ENCODE measurements at places on chromosomes 2 and 18.

- no peak for DNase-seq
Observed at GRCh38 chr2:86157009-86157556, 38.2 kb downstream of the IMMT start.

GRCh38 chr2:170465241-170465640 is 249.9 kb upstream of the SP5 start:
- no peak for DNase-seq

DNA sequence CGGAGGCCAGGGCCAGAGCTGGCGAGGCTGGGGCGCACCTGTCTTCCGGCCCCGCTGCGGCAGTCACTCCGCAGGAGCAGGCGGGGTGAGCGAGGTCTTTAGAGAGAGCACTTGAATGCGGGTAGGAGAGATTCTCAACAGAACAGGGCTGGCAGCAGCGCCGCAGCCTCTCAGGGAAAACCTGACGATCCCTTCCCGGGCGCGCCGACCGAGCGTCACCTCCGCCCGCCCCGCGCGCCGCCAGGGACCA is 526 bp downstream of the PRKRA start:
- DNase-seq = peak; percentile 87

GRCh38 chr2:216517447-216518225 is 19.0 kb downstream of the RPL37A start:
- no peak for DNase-seq

GRCh38 chr18:770583-770961 is 41.5 kb downstream of the YES1 start:
- no peak for DNase-seq

- DNase-seq = peak; percentile 69
Observed at GRCh38 chr18:59837586-59837985, 62.2 kb upstream of the PMAIP1 start.

- no peak for DNase-seq
Observed at GRCh38 chr18:63100630-63101055, 218.9 kb downstream of the BCL2 start.

GRCh38 chr2:118464046-118464445 is 375.8 kb downstream of the INSIG2 start:
- DNase-seq = no peak

DNA sequence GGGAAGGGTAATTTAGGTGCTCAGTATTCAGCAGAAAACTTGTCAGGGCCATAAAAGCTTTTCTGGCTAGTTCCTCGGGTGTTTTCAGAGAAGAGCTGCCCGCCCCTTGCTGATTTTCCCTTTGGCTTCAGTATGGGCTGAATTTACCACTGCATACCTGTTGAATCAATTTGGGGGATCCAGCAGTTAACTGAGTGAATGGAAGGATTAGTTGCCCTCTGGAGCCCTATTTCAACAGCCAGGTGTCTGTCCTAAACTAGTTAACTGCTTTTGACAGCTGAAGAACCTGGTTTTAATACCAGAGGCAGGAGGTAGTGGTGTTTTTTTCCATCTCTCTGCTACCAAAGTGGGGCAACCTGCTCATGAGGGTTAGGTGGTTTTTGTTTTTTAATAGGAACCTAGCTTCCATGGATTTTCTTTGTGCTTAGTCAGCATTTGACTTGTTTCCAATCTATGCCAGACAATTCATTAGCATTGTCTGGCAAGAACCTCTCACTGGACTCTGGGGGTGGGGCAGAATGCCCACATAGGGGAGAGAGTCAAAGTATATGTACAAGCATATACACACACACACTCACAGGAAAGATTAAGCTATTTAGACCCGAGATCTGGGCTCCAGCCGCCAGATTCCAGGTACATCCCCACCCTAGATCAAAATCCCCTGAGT is 166.5 kb upstream of the SIX3 start:
- no peak for DNase-seq

DNA sequence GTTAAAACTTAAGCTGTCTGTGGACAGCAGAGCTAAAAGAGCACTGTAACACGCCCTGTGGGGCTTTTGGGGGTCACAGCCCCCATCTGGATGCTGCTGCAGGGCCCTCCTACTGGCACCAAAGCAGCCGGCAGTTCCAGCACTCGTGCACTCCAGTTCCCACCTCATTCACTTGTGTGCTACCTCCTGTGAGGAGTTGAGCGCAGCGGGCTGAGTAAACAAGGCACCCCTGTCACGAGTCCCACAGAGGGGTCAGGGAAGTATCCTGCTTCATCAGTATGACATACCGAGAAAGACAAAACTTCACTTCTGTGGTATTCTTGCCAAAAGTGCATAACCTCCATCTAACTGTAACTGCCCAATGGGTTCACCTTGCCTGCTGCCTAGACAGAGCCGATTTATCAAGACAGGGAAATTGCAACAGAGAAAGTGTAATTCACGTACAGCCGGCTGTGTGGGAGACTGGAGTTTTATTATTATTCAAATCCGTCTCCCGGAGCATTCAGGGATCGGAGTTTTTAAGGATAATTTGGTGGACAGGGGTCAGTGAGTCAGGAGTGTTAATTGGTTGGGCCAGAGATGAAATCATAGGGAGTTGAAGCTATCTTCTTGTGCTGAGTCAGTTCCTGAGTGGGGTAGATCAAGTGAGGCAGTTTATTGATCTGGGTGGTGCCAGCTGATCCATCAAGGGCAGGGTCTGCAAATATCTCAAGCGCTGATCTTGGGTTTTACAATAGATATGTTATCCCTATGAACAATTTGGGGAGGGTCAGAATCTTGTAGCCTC is 41.6 kb downstream of the TMEM17 start:
- no peak for DNase-seq

- no peak for DNase-seq
Observed at GRCh38 chr2:197513915-197514314, 2.0 kb upstream of the MOB4 start.

DNA sequence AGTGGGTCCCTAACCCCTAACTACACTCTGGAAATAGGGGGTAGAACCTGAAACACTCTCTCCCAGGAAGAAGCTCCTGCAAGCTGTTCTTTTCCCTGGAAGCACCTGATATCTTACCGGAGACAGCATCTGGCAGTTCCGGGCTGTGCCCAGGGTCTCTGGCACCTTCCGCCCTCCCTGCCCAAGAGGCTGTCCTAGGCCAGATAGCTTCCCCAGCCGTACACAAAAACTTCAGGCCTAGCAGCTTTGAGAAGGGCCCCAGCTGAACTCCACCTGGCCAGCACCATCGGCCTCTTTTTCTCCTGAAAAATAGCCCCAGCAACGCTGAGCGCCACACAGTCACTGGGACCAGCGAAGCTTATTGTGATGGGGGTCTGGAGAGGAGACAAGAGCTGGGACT is 9.7 kb downstream of the OSR1 start:
- DNase-seq = no peak

- no peak for DNase-seq
Observed at GRCh38 chr18:5646739-5647138, 102.9 kb upstream of the EPB41L3 start.

- peak; percentile 67 for DNase-seq
Observed at GRCh38 chr18:46174342-46175041, 70.3 kb downstream of the HAUS1 start.

GRCh38 chr2:141317986-141318385 is 812.8 kb downstream of the LRP1B start:
- no peak for DNase-seq

- DNase-seq = no peak
Observed at GRCh38 chr2:7703048-7703447, 785.8 kb downstream of the RNF144A start.

DNA sequence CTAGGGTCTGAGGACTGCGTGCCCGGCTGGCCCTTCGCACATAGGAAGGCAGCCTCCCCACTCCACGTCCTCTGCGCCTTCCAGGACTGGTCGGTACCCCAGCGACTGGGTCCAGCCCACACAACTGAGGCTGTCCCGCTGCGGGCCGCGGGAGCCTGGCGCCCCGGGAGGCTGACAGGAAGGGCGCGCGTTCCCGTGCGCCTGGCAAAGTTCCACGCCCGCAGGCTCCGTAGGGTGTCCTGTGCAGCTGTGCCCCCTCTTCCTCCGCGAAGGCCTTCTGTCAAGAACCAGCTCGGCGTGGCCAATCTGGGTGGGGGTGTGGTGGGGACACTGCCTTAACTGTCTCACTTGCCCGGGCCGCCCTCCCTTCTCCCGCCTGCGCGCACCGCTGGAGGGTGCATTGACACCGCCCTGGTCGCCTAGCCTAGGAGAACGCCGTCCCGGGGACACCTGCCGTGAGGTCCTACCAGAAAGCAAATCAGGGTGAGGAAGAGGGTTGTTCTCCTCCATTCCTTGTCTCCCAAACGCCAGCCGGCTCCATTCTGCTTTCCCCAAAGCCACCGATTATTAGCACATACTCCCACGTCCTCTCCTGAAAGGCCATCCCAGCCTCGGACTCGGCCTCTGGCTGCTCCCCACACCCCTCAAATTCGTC is 618 bp upstream of the LYPD1 start:
- DNase-seq = peak; percentile 11

GRCh38 chr2:173997753-173998152 is 32.6 kb upstream of the SP3 start:
- no peak for DNase-seq

- DNase-seq = no peak
Observed at GRCh38 chr2:118016911-118017310, 3.0 kb upstream of the CCDC93 start.

Measured in GM06990 (cell line).